NCI-H82 (cell line): ENCODE measurements at places on chromosomes 7 and 10.

GRCh38 chr10:69757553-69758309 lies 44.0 kb upstream of the COL13A1 start:
- peak; percentile 41 for DNase-seq

DNA sequence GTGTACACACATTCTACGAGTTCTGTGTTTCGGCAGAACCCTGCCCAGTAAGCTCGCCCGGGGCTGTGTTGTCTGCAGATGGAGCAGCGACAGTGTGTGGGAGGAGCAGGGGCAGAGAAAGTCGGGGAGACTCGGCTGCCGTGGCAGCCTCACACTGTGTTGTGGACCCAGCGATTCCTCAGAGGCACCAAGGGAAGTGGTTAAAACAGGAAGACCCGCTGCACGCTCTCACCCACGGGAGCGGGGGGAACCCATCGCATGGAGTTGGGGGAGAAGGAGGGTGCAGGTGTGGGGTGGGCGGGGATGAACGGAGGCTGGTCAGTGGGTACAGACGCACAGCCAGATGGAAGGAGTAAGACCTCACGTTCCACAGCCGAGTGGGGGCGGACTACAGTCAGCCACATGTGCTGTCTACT lies 250.2 kb downstream of the ELFN1 start:
- DNase-seq: no peak

DNA sequence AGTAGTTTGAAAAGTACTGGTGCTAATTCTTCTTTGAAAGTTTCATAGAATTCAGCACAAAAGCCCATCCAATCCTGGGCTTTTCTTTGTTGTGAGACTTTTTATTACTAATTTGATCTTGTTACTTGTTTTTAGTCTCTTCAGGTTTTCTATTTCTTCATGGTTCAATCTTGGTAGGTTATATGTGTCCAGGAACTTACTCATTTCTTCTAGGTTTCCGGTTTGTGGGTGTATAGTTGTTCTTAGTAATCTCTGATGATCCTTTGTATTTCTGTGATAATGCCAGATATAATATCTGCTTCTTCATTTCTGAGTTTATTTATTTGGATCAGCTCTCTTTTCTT lies 147.5 kb downstream of the RTKN2 start:
- DNase-seq: no peak

DNA sequence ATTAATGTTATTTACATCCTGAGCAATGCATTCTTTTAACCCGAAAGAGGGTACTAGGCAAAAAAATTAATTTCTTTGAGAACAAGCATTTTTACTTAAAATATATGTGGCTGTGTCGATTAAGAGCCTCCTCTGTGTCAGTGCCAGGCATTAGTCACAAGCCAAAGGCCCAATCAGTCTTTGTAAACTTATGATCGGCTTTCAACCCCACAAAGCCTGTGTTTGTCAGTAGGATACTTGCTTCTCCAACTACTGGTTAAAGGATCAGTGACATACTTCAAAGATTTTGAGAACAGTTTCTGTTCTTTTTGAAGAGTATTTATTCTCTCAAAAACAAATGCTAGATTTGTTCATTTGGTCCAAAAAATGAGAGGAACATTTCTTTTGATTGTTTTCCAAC lies 159.3 kb downstream of the NRCAM start:
- no peak for DNase-seq

DNA sequence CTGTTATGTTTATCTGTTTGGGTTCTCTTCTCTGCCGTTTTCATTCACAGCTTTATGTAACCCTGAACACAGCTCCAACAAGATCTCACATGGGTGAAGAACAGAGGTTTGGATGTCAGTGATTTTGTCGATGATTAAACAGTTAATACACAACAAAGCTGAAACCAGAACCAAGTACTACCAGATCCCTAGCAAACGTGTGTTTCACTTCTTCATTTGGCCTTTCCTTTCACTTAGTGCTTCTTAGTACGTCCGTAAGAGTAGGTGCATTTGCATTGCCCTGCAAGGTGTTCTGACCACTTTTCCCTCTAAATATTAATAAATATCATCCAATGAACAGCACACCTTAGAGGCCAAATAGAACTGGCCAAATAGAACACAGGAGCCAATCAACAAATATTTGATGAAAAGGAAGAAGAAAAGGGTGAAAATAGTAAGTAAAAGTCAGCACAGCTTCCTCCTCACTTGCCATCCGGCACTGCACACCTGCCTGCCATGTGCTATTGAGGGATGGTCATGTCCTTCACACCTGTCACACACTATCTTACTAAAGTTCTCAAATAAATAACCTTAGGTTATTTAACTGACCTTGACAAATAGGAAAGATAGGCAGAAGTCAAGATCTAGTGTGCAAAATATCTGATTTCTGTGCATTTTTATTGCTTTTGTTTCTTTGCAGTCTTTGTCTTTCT lies 252.6 kb upstream of the ANKRD30A start:
- DNase-seq: no peak

- DNase-seq: no peak
Observed at GRCh38 chr10:35212856-35213255, 86.2 kb downstream of the CREM start.

- no peak for DNase-seq
Observed at GRCh38 chr10:77666821-77667220, 29.2 kb upstream of the KCNMA1 start.

DNA sequence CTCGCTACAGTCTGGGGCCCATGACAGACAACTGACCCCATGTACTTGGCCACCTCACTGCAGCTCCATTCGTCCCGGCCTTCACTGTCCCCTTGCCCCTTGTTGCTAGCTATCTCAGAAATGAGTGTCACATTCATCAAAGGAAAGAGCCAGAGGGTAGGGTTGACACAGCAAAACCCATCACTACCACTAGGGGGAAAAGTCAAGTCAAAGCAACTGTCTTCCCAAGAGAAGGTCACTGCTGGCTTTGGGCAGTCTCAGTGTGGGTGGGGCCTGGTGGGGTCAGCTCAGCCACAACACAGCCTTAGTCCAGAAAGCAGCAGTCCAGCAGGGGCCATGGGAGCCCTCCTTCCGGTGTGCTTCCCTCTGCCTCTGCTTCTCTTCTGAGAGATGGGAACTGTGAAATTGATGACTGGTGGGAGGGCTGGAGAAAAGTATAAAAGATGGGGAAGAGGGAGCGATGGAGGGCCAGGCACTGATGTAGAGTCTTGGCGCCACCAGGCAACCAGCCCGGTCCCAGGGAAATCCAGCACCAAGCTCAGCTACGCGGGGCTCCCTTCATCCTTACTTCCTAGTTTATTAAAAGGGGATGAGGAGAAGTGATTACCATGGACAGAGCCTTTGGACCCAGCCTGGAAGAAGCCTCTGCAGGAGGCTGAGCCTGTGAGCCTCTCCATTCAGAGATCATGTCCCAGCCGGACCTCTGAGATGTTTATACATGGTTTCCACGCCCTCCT lies 58.0 kb downstream of the PLXNA4 start:
- peak; percentile 51 for DNase-seq

DNA sequence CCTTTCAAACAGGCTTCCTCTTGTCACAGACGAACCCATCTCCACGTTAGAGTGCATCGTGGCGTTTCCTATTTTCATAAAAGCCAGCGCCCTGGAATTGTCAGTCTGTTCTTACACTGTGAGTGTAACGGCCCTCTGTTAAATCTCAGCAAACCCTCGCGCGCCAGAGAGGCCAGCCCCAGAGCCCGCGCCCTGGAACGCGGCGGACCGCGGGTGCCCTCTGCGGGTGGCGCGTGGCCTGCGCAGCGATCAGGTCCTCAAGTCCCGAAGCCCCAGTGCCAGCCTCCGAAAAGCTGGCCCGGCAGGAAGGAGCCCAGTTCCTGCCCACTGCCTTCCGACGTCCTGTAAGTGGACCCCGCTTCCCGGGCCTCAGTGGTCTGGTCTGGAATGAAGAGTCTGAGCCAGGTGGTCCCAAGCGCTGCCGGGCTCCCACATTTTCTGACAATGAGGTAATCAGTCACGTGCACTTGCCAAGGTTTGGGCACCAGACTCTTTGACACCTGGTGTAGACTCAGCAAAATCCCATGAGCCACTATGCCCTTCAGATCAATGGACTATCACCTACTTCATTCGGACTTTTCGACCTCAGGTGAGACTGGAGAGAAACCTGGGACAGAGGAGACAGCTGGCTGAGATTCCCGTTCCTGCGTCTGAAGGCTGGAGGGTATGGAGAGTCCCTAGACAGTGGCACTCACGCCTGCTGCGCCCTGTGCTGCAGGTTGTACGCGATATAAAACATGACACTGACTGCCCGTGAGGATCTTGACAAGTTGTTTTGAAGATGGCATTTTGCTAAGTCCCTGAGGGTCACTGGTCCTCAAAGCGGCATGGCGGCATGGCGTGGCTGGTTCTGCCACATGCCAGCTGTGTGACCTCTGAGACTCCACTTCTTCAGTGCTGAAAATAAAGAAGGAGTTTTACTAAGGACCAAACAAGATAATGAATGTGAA lies 109.4 kb upstream of the LANCL2 start:
- DNase-seq: peak; percentile 83

- DNase-seq: no peak
Observed at GRCh38 chr10:33287112-33287511, 47.4 kb downstream of the NRP1 start.

GRCh38 chr7:30866939-30867338 lies 44.7 kb upstream of the AQP1 start:
- no peak for DNase-seq

DNA sequence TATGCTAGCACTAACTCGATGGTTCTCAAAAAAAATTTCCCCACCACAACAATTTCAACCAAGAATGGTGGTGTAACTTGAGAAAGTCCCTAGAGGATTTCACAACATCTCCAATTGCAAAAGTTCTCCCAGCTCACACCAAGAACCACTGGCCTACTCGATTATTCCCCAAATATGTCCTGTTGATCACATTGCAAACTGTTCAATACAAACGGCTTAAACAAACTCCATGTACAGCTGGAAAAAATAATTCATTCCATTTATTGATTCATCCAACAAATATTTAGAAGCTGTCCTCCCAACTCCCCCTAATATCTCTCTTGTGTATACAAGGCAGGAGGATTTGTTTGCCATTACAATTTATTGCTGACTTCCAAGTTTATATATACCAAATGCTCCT lies 19.1 kb downstream of the TMEM176B start:
- DNase-seq: no peak

DNA sequence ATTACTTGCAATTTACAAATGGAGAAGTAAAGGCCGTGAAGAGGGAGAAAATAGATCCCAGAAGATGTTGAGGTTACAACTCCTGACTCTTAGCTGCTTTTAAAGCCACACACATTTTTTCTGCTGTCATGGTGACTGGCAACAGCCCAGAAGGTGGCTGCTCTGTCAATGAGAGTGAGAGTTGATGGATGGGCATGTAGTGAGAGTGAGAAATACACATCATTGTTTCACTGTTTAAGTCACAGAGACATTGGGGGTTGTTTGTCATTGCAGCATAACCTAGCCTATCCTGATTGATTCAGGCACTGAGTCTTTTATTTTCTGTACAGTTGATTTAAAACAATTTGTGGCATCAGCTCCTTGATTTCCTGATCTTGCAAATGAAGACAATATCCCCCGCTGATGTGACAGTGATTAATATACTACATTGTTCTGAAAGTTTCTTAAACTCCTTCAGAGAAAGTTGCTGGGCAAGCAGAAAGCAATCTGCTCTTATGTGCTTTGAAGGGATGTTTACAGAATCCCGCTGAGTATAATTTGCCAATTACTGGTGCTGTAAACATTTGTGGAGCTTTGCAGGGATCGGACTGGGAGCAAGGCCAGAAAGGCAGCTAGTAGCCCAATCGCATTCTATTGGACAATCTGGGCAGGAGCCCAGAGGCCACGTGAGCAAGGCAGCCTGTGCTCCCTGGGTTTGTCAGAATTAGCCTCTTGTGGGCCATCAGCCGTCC lies 229.6 kb downstream of the PRPF18 start:
- DNase-seq: no peak

- DNase-seq: no peak
Observed at GRCh38 chr7:132109769-132110168, 466.5 kb downstream of the PLXNA4 start.

- DNase-seq: no peak
Observed at GRCh38 chr7:32223721-32224120, 153.5 kb upstream of the PDE1C start.

DNA sequence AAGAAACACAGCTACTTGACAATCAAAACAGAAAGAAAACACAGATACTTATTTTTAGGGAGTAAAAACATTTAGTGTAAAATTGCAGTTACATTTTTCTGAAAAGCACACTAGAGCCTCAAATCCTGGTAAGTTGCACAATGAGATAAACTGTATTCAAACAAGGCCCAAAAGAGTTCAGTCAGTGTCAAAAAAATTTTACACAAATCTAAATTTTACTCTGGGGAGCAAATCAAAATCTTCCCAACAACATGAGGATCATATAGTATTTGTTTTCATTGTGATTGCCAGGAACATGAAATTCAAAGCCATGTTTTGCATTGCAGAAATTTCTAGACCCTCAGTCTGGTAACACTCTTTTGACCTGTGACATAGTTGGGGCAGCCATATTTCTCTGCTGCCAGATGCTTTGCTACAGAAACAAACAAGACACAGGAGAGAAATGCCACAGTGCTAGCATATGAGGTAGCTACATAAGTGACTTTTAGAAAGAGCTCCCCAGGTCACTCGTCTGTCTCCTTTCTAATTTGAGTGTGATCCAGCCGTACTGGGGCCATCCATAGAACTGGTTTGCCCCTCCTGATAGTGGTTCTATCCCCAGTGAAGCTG lies 49.6 kb downstream of the PDE1C start:
- no peak for DNase-seq

- DNase-seq: no peak
Observed at GRCh38 chr7:23594879-23595604, 2.1 kb upstream of the CCDC126 start.

GRCh38 chr7:21450076-21450475 lies 22.2 kb downstream of the SP4 start:
- no peak for DNase-seq

DNA sequence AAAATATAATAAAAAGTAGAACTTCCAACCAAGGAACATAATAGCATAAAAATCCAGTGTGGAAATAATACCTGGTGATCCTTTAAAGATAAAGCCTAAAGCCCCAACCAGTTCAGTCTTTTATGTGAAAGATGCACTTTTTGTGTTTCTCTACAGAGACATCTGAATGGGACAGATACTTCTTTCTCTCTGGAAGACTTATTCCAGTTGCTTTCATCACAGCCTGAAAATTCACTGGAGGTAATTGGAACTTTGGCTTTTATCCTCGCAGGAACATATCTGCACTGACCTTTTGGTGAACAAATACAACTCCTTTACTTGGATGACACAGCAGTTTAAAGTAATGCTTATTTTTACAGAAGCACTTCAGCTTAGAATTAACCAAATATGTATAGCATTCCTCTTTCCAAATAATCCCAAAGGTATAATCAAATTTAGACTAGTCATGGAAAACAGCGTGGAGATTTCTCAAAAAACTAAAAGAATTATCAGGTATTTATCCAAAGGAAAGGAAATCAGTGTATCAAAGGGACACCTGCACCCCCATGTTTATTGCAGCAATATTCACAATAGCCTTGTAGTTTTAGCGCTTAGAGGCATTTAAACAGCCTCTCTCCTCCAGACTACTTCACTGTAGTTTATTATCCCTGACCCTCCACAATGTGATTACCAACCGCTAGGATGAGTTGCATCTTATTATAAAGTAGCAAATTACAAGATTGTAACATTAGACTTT lies 16.8 kb downstream of the HNRNPA2B1 start:
- no peak for DNase-seq
